ENCODE measurements at places on chromosomes 7 and 10.

GRCh38 chr10:124003070-124003419 is 90.4 kb downstream of the CHST15 start:
- no peak for DNase-seq

GRCh38 chr7:118245267-118246040 is 20.9 kb downstream of the ANKRD7 start:
- peak; percentile 19 for DNase-seq

- no peak for DNase-seq
These were observed 20.8 kb downstream of the HYCC1 start for GRCh38 chr7:22992874-22993840.

GRCh38 chr7:129494041-129494440 is 8.3 kb upstream of the SMKR1 start:
- DNase-seq = peak; percentile 91

Measured in choroid plexus epithelial cell (primary cell).